ENCODE measurements at places on chromosomes 13 and 19. TPM values are rescaled to one million over a fixed set of nuclear protein-coding genes. Genes with fewer than 3 reads are reported as not detected.

- H3K4me3 ChIP-seq, result no peak overlapping the region
- no peak for DNase-seq
Measured at GRCh38 chr13:72185776-72186175, 318.8 kb upstream of the DACH1 start.

DNA sequence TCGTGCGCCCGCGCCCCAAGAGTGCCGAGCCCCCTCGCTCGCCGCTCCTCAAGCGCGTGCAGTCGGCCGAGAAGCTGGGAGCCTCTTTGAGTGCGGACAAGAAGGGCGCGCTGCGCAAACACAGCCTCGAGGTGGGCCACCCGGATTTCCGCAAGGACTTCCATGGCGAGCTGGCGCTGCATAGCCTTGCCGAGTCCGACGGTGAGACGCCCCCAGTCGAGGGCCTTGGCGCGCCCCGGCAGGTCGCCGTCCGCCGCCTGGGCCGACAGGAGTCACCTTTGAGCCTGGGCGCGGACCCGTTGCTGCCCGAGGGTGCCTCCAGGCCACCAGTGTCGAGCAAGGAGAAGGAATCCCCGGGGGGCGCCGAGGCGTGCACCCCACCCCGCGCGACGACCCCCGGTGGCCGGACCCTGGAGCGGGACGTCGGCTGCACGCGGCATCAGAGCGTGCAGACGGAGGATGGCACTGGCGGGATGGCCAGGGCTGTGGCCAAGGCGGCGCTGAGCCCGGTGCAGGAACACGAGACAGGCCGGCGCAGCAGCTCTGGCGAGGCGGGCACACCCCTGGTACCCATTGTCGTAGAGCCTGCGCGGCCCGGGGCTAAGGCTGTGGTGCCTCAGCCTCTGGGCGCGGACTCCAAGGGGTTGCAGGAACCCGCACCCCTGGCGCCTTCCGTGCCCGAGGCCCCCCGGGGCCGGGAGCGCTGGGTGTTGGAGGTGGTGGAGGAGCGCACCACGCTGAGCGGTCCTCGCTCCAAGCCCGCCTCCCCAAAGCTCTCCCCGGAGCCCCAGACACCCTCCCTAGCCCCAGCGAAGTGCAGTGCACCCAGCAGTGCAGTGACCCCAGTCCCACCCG lies 7.1 kb downstream of the DNASE2 start:
- H3K36me3 ChIP-seq, result no peaks in the 10 kb centered on the region
- no peak overlapping the region for H3K4me3 ChIP-seq
- no peaks in the 10 kb centered on the region for H3K4me1 ChIP-seq
- DNase-seq, result no peak

- H3K4me1 ChIP-seq, result peaks cover 5% of the 10 kb centered on the region
- no peak overlapping the region for H3K27ac ChIP-seq
- no peak overlapping the region for H3K4me3 ChIP-seq
- H3K36me3 ChIP-seq, result no peaks in the 10 kb centered on the region
- DNase-seq, result no peak
Measured at GRCh38 chr13:50419331-50419865, 404.2 kb downstream of the KCNRG start.

DNA sequence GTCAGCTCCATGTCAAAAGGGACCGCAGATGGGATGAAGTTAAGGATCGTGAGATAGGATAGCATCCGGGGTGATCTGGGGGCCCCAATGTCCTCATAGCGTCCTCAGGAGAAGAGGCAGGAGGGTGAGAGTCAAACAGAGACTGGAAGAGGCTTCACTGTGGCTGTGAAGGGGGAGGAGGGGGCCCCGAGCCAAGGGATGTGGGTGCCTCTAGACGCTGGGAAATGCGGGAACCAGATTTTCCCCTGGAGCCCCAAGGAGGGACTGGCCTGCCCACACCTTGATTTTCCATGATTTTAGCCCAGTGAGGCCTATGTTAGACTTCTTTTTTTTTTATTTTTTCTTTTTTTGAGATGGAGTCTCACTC lies 61.2 kb downstream of the GNG7 start:
- H3K27me3 ChIP-seq, result peaks cover 5% of the 10 kb centered on the region
- H3K4me3 ChIP-seq, result no peak overlapping the region
- H3K4me1 ChIP-seq, result no peaks in the 10 kb centered on the region
- no peak for DNase-seq
- H3K36me3 ChIP-seq, result no peaks in the 10 kb centered on the region
- no peak overlapping the region for H3K27ac ChIP-seq

- H3K36me3 ChIP-seq, result no peaks in the 10 kb centered on the region
- H3K27me3 ChIP-seq, result no peaks in the 10 kb centered on the region
- no peak overlapping the region for H3K4me3 ChIP-seq
- H3K27ac ChIP-seq, result no peak overlapping the region
- no peaks in the 10 kb centered on the region for H3K4me1 ChIP-seq
- no peak for DNase-seq
Measured at GRCh38 chr19:7808108-7808507, 21.9 kb upstream of the EVI5L start.

DNA sequence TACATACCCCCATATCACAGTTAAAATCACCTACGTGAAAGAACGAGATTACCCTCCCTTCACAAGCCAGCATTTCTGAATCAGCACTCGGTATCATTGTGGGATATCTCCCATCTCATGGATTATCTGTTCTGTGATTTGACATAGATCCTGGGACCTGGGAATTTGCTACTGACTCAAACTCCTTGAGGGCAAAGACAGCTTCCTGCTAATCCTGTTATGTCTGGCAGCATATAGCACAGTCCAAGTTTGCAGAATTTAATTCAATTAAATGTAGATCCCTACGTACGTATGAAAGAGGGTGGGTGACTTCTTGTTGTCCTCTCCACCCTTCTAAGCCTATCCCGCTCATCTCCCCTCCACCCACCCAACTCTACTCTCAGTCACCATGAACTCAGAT lies 476.5 kb downstream of the KLF5 start:
- no peak for DNase-seq
- H3K4me1 ChIP-seq, result peaks cover 6% of the 10 kb centered on the region
- H3K27ac ChIP-seq, result no peak overlapping the region
- H3K27me3 ChIP-seq, result no peaks in the 10 kb centered on the region

GRCh38 chr13:33259296-33259695 lies 26.3 kb downstream of the STARD13 start:
- H3K27ac ChIP-seq, result no peak overlapping the region
- no peaks in the 10 kb centered on the region for H3K27me3 ChIP-seq
- no peak overlapping the region for H3K4me3 ChIP-seq
- DNase-seq, result no peak
- no peaks in the 10 kb centered on the region for H3K36me3 ChIP-seq
- no peaks in the 10 kb centered on the region for H3K4me1 ChIP-seq

DNA sequence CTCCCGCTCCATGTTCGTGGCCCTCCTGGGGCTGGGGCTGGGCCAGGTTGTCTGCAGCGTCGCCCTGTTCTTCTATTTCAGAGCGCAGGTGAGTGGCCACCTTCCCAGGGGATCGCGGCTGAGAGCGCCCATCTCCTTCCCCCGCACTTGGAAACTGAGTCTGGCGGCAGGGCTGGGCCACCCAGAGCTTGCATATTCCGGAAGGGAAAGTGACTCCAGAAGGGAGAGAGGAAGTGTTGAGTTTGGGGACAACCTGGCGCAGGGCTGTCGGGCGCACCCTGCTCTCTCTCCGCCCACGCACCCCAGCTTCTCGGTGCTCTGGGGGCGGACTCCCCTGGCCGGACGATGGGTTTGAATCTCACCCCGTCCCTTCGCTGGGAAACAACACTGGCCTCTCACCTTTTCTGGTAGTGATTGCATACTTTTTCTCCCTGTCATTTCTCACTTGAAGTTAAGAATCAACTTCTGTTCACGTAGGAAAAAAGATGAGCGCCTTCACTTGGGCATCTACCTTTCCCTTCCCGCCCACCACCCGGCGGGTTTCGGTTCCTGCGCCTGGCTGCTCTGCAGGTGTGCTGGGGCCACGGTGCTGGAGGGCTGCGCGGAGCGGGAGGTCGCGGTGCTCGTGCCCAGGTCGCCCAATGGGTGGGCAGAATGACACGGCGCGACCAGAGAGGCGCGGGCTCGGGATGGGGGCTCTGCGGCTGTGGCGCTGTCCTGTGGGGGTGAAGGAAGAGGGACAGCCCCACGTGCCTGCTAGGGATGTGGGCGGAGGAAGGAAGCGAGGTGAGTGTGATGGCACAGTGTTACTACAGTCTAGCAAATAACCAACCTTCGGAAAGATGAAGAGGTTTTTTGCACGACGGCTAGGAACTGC lies 721 bp downstream of the TNFSF11 start:
- peaks cover 42% of the 10 kb centered on the region for H3K27me3 ChIP-seq
- H3K4me3 ChIP-seq, result peak overlapping the region; percentile 62
- H3K4me1 ChIP-seq, result no peaks in the 10 kb centered on the region
- peaks cover 3% of the 10 kb centered on the region for H3K36me3 ChIP-seq
- H3K27ac ChIP-seq, result no peak overlapping the region

DNA sequence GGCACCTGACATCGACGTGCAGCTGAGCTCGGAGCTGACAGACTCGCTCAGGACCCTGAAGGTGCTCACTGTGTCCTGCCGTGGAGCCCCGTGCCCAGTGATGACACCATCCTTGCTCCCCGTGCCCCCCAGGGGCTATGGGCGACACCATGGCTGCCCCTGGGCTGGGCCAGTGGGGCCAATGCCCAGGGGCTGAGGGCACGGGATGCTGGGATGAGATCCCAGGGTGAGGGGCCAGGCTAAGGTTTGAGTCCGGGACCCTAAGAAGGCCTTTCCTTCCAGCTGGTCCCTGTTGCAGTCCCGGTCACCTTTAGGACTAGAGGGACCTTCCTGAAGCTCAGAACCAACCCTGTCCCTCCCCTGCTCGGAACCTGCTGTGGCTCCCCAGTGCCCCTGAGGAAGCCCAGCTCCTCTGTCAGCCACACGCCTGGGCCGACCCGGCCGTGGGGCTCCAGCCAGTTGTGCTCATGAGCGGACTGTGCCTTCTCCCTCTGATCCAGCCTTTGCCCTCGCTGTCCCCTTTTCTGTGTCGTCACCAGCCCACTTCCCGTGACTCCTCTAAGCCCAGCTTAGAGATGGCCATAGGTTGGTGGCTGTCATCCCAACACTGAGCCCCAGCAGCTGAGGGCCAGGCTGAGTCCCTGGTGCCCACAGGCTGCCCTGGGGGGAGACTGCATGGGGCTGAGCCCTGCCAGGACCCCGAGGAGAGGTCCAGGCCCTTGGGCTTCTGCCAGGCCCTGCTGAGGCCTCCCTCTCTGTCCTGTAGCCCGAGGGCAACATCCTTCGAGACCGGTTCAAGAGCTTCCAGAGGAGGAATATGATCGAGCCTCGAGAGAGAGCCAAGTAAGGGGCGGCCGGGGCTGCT lies 10.6 kb downstream of the NOP53 start:
- no peaks in the 10 kb centered on the region for H3K27me3 ChIP-seq
- no peak for DNase-seq
- H3K36me3 ChIP-seq, result no peaks in the 10 kb centered on the region
- H3K4me3 ChIP-seq, result no peak overlapping the region

- no peak for DNase-seq
- no peak overlapping the region for H3K27ac ChIP-seq
- H3K27me3 ChIP-seq, result peaks cover 36% of the 10 kb centered on the region
- peak overlapping the region; percentile 91 for H3K4me3 ChIP-seq
Measured at GRCh38 chr19:45078390-45079062, 534 bp upstream of the GEMIN7 start.

GRCh38 chr13:59641817-59642216 lies 521.9 kb downstream of the DIAPH3 start:
- no peaks in the 10 kb centered on the region for H3K36me3 ChIP-seq
- H3K27me3 ChIP-seq, result no peaks in the 10 kb centered on the region
- no peaks in the 10 kb centered on the region for H3K4me1 ChIP-seq
- DNase-seq, result no peak
- H3K27ac ChIP-seq, result no peak overlapping the region

DNA sequence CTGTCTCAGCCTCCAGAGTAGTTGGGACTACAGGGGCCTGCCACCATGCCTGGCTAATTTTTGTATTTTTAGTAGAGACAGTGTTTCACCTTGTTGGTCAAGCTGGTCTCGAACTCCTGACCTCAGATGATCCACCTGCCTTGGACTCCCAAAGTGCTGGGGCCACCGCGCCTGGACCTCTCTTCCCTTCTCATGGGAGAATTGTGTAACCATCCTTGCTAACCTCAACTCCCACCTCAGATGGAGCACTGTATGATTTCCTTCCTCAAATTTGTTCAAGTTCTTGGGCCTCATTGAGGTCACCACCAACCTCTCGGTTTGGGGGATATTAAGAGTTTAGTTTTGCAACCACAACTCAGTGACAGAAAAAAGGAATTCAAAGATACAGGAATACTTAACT lies 10.7 kb downstream of the LILRA5 start:
- no peak for DNase-seq
- H3K4me1 ChIP-seq, result no peaks in the 10 kb centered on the region
- H3K36me3 ChIP-seq, result no peaks in the 10 kb centered on the region
- peaks cover 39% of the 10 kb centered on the region for H3K27me3 ChIP-seq
- H3K27ac ChIP-seq, result no peak overlapping the region

DNA sequence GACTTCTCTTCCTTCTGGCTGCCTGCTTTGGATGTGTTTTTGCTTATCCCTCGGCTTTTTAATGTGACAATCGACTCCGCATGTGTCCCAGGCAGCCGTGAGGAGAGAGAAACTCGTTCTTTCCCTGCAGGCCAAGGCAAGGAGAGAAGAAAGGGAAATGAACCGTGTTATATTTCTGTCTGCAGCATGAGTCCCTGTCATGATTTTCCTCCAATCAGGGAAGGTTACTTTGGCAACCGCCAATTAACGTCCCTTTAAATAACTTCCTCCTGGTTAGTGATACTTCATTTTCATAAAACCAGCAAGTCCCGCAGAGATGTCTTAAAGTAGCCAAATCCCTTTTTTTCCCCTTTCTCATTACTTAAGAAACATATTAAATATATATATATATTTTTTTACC lies 42.6 kb downstream of the RFC3 start:
- no peaks in the 10 kb centered on the region for H3K36me3 ChIP-seq
- no peaks in the 10 kb centered on the region for H3K4me1 ChIP-seq
- no peak overlapping the region for H3K4me3 ChIP-seq
- H3K27me3 ChIP-seq, result no peaks in the 10 kb centered on the region
- H3K27ac ChIP-seq, result no peak overlapping the region

- no peaks in the 10 kb centered on the region for H3K36me3 ChIP-seq
- no peak for DNase-seq
- no peaks in the 10 kb centered on the region for H3K27me3 ChIP-seq
- H3K27ac ChIP-seq, result no peak overlapping the region
Measured at GRCh38 chr19:31289976-31290375, 59.3 kb downstream of the TSHZ3 start.

The PALM3 gene
- not detected for total RNA-seq

The KRI1 gene
- 16.4 TPM for total RNA-seq

The ALDH16A1 gene
- total RNA-seq, result 77.6 TPM

The ZNF799 gene
- total RNA-seq, result 7.0 TPM

The SIGLEC8 gene
- total RNA-seq, result not detected

The CFD gene
- 0.90 TPM for total RNA-seq

The ZNF473 gene
- total RNA-seq, result 14.7 TPM

The RGCC gene
- not detected for total RNA-seq

The PDX1 gene
- total RNA-seq, result not detected

The CPB2 gene
- not detected for total RNA-seq

The MEF2B gene
- total RNA-seq, result not detected

The HCN2 gene
- total RNA-seq, result not detected

The PLIN5 gene
- total RNA-seq, result 1.2 TPM

The ZNF14 gene
- total RNA-seq, result 14.4 TPM

The CLEC4G gene
- not detected for total RNA-seq

The TLE6 gene
- 1.8 TPM for total RNA-seq

The CGB3 gene
- not detected for total RNA-seq

All from neural progenitor cell (in vitro differentiated cells).